ENCODE measurements at places on chromosomes 4 and X.
A peak's percentile ranks its signal among the peaks of the same experiment; 100 is the strongest.

DNA sequence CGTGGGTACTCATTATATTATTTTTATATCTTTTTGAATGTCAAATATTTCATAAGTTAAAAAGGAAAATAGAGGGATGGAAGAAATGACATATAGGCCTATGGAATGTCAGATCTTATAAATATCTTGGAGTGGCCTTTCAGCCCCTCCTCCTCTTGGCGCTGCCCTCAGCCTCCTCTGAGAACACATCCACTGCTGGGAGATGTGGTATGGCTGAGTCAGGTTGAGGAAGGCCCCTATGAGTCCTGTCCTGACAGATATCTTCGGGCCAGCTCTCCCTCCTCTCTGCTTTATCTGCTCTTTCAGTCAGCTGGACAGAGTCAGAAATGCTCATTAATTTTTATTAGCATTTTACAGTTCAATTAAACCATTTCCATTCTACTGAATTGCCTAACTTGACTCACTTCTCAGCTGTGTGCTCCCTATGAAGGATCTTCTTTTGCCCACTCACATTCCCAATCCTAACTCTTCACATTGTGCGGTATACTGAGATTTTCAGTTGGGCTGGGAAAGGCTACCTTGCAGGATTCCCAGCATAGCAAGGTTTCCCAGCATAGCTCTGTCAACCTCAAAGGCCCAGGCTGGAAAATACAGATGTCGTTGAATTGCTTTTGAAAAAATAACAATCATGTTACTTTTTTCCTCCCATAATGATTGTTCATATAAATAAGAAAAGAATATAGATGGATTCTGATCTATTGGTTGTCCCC lies 128.0 kb downstream of the ARHGEF9 start:
- DNase-seq: peak; percentile 61

- DNase-seq: peak; percentile 88
Measured at GRCh38 chr4:89226665-89227574, 80.7 kb downstream of the GPRIN3 start.

DNA sequence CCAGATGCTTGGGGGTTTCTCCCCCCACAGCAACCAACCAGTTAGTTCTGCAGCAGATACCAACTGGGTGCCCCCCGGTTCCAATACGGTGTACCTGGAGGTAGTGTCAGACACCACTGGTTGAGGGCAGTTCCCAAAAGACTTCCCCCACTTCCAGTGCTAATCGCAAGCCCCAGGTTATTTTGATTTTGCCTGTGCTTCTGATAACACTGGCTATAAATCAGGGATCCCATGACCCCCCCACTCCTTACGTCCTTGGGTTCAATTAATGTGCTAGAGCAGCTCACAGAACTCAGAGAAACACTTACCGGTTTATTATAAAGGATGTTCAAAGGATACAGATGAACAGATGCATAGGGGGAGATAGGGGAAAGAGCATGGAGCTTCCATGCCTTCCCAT lies 5.5 kb downstream of the CLCN3 start:
- DNase-seq: no peak

GRCh38 chrX:21376636-21377035 lies 2.4 kb downstream of the CNKSR2 start:
- no peak for DNase-seq

DNA sequence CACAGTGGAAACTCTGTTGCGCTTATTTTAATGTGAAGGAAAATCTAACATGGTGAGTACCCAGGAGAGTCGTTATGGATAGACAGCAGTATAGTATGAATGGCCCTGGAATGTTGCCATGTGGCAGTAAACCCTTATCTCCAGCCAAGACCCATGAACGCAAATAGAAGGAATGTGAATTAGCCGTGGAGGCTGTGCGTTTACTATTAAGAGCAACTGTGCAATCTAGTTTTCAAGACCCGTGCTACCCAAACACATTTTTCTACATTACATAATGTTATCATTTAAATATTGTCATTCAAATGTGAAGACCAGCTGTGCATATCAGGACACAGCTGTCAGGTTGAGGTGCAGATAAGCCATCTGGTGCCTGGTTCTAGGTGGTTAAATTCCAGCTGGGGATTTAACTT lies 13.3 kb upstream of the AGA start:
- DNase-seq: no peak

DNA sequence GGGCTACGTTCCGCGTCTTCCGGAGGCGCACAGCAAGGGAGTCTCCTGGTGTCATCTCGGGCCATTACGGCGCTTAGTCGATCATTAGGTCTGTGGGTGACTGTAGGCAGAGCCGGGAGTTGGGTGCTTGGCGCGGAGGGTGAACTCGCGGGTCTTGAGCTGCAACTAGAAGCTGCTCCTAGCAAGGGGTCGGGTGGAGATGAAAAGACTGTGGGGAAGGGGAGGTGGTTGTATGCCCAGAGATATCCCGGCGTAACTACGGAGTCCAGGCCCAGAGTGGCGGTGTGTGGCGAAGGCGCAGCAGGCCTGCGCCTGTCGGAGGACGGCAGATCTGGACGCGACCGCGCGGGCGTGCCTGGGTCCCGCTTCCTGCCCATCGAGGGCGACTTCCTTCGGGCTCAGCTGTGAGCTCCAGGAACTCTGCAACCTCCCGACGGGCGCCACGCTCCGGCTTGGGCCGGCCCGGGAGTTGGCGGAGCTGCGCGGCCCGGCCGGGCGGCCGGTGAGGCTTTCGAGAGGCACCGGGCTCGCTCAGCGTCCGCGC lies 2.7 kb upstream of the NKX3-2 start:
- peak; percentile 31 for DNase-seq

Data from epithelial cell of esophagus (primary cell).